ENCODE measurements at places on chromosomes 1 and 21. TPM values are rescaled to one million over a fixed set of nuclear protein-coding genes. Genes with fewer than 3 reads are reported as not detected.

- H3K4me1 ChIP-seq = no peaks in the 10 kb centered on the region
- peaks cover 10% of the 10 kb centered on the region for H3K36me3 ChIP-seq
- DNase-seq = no peak
- no peaks in the 10 kb centered on the region for H3K27me3 ChIP-seq
Observed at GRCh38 chr21:46248422-46248782, 19.8 kb upstream of the LSS start.

DNA sequence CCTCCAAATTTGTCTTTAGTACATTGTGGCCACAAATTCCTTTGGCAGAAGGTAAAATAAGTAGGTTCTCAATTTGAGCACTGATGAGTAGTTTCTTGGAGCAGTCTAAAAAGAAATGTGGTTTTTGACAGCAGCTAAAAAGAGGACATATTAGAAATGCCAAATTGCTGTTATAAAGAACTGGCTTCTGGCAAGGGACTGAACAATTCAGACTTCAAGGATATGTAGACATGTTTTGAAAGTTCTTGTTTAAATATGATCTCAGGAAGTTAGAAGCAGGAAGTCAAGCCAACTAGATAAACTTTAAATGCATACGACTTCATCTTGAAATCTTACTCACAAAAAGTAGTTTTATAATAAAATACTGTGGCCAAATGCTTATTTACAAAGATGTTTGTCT is 18.8 kb downstream of the C1orf52 start:
- H3K27ac ChIP-seq = no peak overlapping the region
- no peaks in the 10 kb centered on the region for H3K27me3 ChIP-seq
- H3K4me3 ChIP-seq = no peak overlapping the region
- no peak for DNase-seq
- no peaks in the 10 kb centered on the region for H3K36me3 ChIP-seq

- H3K4me3 ChIP-seq = no peak overlapping the region
- peaks cover 27% of the 10 kb centered on the region for H3K4me1 ChIP-seq
- DNase-seq = no peak
Observed at GRCh38 chr21:29487154-29487553, 188.4 kb downstream of the BACH1 start.

Gene CFHR3
- 0.86 TPM for total RNA-seq

Gene TSTD1
- 6.7 TPM for total RNA-seq

Gene KLF17
- total RNA-seq = 0.34 TPM

Gene ATP1A2
- 93.6 TPM for total RNA-seq

- no peak for DNase-seq
Observed at GRCh38 chr1:93700532-93701469, 19.2 kb upstream of the BCAR3 start.

DNA sequence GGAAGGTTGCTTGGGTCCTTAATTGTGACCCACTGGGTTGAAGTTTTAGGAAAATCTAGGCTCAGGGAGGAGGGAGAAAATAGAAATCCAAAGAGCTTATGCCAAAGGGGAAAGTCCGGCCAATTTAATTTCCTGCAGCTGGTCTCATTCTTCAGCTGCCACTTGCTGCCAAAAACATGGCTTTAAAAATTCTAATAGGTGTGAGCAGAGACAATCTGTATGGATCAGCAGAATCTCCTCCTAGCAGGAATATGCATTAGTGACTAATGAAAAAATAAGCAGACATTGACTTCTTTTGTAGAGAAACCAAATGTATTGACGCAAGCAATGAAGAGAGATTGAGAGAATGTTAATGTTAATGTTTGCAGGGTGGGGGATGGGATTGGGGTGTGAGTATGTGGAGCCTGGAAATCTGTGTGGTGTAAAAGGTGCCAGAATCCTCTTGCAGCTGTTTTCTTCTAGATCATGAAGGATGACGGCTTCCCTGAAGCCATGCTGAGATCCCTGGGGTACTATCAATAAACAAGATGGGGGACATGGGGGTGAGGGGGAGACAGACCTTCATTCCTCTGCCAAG is 35.3 kb downstream of the VWA5B1 start:
- no peak overlapping the region for H3K27ac ChIP-seq
- DNase-seq = no peak
- peaks cover 24% of the 10 kb centered on the region for H3K4me1 ChIP-seq
- peaks cover 20% of the 10 kb centered on the region for H3K27me3 ChIP-seq
- H3K4me3 ChIP-seq = no peak overlapping the region

DNA sequence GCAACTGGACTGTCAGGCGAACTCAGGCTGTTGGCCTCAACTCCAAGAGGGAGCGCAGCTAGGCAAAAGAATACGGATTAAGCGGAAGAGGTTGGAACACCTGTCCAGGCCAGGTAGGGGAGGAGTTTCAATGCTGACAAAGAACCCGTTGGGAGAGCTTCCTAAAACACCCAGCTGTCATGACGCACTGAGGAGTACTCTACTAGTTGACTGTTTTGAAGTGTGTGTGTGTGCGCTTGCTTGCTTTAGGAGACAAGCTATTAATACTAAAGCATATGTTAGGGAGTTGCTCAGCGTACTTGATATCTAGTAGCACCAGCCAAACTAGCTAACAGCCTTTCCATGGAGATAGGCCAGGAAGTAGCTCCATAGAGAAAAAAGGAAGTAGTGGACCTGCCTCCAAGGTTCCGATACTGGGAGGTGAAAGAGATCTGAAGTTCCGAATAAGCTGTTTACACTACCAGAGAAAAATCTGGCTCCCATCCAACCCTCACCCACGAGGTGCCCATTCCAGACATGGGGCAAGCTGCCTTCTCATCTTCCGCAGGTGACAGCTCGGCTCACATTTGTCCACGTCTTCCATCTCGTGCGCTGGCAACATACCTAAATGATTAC is 974 bp upstream of the FNBP1L start:
- H3K4me3 ChIP-seq = peak overlapping the region; percentile 91
- no peaks in the 10 kb centered on the region for H3K27me3 ChIP-seq
- peaks cover 34% of the 10 kb centered on the region for H3K4me1 ChIP-seq
- H3K27ac ChIP-seq = no peak overlapping the region
- no peak for DNase-seq

GRCh38 chr1:100722221-100722620 is 2.7 kb downstream of the VCAM1 start:
- H3K27ac ChIP-seq = no peak overlapping the region
- no peak for DNase-seq
- peak overlapping the region; percentile 56 for H3K4me3 ChIP-seq
- H3K4me1 ChIP-seq = peaks cover 23% of the 10 kb centered on the region

DNA sequence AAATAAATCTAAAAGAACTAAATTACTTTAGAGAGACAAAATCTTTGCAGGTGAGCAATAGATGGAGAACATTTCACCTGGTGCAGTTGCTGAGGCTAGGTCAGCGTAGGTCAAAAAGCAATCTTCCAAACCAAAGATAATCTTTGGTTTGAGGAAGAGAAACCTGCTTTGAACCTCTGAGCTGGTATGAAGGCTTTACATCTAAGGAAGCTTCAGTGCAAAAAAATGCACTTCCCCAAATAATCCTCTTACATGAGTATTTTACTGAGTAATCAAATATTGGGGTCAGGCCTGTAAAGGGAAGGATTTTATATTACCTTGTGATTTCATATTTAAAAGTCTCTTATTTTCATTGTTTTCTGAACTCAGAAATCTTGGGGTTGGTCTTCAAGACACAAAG is 223.6 kb downstream of the SRGAP2C start:
- no peak for DNase-seq
- H3K27me3 ChIP-seq = no peaks in the 10 kb centered on the region
- peaks cover 7% of the 10 kb centered on the region for H3K36me3 ChIP-seq
- no peaks in the 10 kb centered on the region for H3K4me1 ChIP-seq
- no peak overlapping the region for H3K27ac ChIP-seq

Gene RGS1
- not detected for total RNA-seq

GRCh38 chr1:38221006-38221649 is 174.5 kb upstream of the POU3F1 start:
- no peak for DNase-seq
- H3K36me3 ChIP-seq = no peaks in the 10 kb centered on the region
- peaks cover 4% of the 10 kb centered on the region for H3K4me1 ChIP-seq
- peaks cover 4% of the 10 kb centered on the region for H3K27me3 ChIP-seq
- no peak overlapping the region for H3K4me3 ChIP-seq

Gene ZZZ3
- 52.4 TPM for total RNA-seq

DNA sequence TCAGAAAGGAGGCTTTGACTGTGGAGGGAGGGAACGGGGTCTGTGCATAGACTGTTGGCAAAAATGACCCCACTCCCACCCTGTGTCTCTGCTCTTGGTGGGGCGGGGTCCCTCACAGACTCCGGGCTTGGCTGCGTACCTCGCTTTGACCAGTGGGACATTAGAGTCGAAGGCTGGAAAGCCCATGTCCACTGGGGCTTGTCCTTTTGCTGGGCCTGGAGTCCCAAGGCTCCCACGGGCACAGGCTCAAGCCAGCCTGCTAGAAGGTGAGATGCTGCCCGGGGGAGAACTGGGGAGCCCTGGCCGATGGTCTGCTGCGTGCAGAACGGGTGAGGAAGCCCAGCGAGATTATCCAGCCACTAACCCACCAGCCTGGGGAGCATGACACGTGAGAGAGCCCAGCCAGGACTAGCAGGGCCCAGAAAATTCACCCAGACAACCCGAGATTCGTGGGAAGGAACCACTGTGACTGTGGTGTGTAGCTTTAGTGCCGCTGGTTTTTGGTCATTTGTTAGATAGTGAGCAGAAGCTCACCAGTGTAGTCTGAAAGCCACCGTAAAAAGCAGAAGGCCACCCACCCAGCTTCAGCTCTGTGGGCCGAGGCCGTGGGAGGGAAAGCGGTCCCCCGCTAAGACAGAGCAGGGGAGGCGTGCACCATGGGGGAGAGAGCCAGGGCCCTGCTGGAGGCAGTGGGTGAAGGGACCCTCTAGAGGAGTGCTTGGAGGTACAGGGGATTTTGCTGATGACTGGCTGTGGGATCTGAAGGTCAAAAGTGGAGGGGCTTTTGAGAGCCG is 78.3 kb upstream of the C1orf174 start:
- H3K4me3 ChIP-seq = no peak overlapping the region
- H3K4me1 ChIP-seq = peaks cover 14% of the 10 kb centered on the region
- no peaks in the 10 kb centered on the region for H3K27me3 ChIP-seq
- no peaks in the 10 kb centered on the region for H3K36me3 ChIP-seq
- H3K27ac ChIP-seq = peak overlapping the region; percentile 81
